ENCODE measurements at places on chromosomes 3 and 15.

DNA sequence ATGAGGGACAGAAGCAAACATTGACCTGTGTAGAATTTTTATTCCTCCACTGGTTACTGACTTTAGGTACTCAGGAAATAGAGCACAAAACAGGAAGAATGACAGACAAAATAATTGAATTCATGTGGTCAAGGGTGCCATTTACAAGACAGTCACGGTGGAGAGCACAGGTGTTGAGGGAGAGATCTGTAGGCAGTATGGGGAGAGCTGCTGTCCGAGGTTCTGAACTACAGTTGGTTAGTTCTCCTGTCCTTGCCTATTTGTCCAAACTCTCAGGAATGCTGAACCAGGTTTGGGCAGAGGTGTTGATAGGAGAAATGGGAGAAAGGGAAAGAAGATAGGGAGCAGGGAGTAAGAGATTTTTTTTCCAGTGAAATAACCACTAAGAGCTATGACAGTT, 178.5 kb upstream of the ZBTB20 start:
- no peak for DNase-seq

GRCh38 chr3:191528589-191528988, 67.6 kb downstream of the PYDC2 start:
- DNase-seq: no peak

- DNase-seq: no peak
Observed at GRCh38 chr15:74829991-74830390, 3.6 kb downstream of the CPLX3 start.

DNA sequence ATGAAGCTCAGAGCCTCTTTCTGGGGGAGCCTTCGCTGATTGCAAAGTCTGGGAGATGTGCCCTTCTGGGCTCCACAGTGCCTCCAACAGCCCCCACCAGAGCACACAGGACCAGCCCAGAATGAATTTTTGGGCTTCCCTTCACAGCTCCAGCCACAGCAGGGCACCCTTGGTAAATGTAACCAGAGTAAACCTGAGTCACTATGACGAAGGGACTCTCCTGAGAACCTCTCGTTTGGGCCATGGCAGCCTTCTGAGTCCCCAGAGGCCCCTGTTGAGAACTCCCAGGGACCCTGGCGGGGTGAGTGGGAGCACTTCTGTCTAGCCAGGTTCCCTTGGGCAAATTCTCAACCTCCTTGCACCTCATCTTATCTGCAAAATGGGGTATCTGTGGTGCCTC, 20.8 kb downstream of the FAM3D start:
- DNase-seq: no peak

DNA sequence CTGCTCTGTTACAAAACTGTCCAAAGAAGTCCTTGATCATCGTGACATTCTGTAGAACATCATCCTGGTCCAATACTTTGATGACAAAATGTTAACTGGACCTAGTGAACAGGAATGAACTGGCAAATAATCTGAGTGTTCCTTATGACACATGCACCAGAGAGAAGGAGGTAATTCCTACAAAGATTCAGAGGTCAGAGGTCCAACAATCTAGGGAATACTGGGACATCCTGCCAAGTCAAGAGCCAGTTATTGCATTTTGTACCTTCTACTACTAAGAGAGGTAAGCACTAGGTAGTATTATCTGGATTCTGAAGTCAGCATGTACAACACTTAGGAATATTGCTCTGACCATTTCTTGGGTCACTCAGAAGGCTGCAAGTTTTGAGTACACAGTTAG, 20.8 kb downstream of the LZTFL1 start:
- DNase-seq: no peak

DNA sequence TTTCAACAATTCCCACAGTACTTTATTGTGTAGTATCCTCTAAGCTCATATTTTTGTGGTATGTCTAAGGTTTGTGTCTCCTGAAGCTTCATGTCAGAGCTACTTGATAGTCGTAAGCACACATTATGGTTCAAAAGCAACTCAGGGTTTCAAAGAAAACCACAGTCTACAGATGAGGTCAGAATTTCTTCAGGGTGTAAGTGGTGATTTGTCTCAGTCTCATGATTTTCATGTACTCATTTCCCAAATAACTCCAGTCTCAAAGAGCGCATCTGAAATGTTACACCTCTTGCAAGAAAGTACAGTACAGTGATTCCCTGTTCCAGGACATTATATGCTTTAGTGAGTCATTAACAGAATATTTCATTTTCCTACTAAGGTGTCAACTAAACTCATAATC, 47.5 kb upstream of the SSR3 start:
- no peak for DNase-seq

DNA sequence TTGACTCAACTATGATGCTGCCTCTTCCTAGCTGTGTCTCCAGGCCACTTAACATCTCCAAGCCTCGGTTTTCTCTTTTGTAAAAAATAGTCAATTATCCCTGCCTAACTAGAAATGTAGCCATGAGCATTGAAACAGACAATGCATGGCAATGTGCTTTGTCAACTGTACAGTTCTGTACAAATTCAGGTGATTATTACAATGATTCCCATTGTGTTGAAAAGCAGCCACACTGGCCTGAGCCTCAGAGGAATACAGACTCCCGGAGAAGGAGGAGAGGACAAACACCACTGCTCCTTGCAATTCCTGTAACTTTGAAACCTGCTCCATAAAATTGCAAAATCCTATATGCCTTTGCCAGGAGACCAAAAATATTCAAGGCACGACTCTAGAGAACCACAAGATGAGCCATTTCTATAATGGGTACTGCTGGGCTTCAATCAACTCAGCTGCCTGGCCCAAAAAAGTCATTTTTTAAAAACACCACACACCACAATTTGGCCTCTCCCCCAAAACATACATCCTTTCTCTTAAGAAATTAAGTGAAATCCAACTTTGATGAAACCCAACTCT, 28.6 kb downstream of the DAPK2 start:
- DNase-seq: no peak

- no peak for DNase-seq
Observed at GRCh38 chr15:74884428-74885223, 5.2 kb upstream of the MPI start.

DNA sequence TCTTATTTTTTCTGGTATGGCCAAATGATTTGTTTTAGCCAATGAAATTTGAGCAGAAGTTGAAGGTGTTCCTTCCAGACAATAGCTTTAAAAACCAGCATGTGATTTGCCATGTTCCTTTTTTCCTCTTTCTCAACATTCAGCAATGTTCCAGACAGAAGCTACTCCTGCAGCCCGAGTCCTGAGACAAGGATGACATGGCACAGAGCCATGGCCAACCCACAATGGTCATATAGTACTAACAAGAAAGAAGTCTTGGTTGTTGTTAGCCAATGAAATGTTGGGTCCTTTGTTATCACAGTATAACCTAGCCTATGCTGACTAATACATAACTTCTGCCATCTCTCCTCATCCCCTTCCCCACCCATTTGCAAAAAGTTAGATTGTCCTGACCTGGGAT, 211.1 kb upstream of the STT3B start:
- DNase-seq: no peak

- DNase-seq: no peak
Observed at GRCh38 chr3:13415997-13416793, 3.9 kb downstream of the NUP210 start.

DNA sequence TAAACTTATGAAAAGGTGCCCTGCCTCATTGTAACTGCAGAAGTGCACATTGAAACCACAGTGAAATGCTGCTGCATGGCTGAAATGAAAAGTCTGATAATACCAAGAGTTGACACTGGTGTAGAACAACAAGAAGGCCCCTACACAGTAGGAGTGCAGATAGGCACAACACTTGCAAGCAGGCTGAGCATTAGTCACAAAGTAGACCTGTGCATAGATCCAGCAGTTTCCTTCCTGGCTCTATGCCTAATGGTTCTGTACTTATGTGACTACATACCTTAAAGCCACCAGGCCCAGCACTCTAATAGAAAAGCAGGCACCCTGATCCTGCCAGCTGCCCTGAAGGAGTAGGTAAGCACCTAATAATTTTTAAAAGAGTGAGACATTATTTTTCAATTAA, 41.8 kb downstream of the PRR23E start:
- no peak for DNase-seq

- no peak for DNase-seq
Observed at GRCh38 chr3:124276133-124276532, 284.2 kb upstream of the ROPN1 start.

GRCh38 chr3:60217156-60217911, 1033.9 kb downstream of the FHIT start:
- no peak for DNase-seq

GRCh38 chr15:37079726-37080125, 20.6 kb downstream of the MEIS2 start:
- no peak for DNase-seq

GRCh38 chr3:100630664-100631063, 21.3 kb downstream of the ADGRG7 start:
- DNase-seq: no peak

GRCh38 chr3:177694316-177694715, 497.0 kb upstream of the TBL1XR1 start:
- no peak for DNase-seq

DNA sequence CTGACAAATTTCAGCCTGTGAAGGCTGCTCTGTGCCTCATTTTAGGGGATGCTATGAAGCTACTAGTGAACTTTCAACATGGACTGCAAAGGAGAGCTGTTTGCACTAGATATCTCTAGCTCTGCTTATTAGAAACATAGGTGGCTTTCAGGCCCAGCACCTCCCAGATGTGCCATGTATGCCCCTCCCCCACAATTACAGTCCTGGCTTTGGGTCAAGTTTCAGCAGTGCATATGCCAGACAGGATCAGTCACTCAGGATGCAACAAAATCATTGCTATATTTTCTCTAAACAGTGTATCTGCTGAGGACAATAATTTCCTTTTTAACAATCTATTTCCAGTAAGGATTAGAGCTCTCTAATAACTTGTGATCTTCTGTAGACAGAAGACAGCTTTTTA, 178.8 kb upstream of the STAC start:
- no peak for DNase-seq

DNA sequence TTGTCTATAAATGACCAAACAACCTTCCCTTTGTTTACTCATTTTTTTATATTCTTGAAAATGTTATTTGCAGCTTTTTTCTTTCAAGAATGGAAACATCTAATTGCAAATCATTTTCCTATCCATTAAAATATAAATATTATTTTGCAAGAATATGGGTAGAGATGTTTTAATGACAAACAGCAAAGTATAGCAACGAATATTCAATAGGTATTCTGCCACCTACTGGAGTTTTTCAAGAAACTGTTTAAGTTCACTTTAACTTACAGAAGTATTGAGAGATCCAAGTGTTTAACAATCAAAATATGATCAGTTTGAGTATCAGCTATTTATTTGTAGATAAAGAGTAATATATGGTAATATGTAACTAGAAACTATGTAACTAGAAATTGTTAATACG, 6.9 kb upstream of the EOGT start:
- no peak for DNase-seq

- DNase-seq: no peak
Observed at GRCh38 chr3:108448593-108448992, 61.8 kb downstream of the MYH15 start.

DNA sequence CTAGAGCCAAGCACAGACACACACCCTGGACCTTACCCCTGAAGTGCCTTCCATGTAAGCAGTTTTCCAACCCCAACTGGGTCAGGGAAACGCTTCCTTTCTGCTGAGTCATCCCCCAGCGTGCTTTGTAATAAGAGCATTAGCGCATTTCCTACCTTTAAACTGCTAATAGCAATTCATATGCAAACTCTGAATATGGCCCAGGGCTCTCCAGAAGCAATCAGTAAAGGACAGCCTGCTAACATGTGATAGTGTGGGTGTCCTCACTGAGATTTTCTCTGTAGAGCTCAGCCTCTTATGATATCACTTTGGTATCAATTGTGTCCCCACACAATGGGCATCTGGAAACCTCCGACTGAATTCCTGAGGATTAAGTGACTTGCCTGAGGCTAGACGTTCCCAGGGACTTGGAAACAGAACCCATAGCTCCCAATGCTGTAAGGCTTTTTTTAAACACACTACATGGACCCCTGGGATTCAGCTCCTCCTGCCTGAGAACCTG, 5.6 kb downstream of the GABRB3 start:
- no peak for DNase-seq

- no peak for DNase-seq
Observed at GRCh38 chr15:91125162-91125561, 25.1 kb downstream of the SV2B start.

DNA sequence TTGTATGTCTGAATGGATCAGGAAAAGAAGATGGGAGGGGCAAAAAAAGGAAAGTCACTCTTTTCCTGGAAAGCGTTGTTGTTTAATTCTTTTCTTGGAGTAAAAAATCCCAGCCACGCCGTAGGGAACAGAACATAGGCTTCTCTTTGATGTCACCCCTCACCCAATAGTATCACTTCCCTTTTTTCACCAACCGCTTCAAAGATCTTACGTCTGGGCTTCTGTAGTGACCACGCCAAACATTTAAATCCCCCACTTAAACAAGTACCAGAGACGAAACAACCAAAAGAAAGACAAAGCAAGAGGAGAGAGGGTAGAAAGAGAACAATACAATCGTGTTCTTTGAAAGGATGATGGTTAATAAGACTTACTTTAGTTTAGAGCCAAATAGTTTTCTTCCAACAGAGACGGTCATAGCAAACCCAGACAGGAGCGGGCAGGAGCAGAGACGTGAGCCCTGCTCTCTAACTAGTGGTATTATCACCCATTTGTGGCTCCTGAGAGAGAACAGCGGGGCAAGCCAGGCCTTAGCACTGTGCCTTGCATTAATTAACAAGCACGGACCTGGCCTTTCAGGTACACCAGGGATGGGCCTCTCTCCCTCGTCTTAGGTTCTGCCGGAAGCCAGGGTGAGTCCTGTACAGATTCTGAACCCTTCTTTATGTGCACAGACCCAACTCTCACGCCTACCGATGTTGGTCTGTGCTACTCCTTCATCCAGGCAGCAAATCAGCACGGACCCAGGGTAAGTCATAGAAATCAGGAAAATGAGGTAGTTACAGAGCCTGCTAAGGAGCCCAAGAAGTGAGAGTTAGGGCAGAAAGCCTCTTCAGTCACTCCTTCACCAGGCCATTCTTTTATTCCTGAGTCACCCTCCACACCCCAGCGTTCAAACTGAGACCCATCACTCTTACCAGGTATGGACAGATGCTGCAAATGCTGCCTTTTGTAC, 28.2 kb upstream of the BCL6 start:
- no peak for DNase-seq

All from mucosa of descending colon (tissue), 3 donors.